ENCODE measurements at places on chromosomes 1 and 21.

GRCh38 chr21:25979845-25980616, 190.5 kb downstream of the APP start:
- DNase-seq: no peak

DNA sequence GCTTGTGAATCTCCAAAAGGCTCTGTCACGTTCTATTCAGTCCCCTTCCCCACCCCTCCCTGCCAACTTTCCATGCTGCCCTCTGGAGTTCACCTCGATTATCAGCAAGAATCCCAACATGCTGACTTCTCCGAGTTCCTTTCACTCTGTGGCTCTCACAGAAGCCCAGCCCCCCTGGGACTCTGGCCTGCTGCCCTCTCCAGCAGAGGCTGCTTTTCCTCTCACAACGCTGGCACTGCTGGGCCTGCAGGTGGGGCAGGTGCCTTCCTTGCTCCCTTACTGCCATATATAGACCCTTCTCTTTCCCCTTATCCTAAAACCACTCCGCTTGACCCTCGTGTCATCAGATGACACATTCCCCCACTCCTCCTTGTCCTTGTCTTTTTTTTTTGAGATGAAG, 10.2 kb upstream of the RNF186 start:
- no peak for DNase-seq

DNA sequence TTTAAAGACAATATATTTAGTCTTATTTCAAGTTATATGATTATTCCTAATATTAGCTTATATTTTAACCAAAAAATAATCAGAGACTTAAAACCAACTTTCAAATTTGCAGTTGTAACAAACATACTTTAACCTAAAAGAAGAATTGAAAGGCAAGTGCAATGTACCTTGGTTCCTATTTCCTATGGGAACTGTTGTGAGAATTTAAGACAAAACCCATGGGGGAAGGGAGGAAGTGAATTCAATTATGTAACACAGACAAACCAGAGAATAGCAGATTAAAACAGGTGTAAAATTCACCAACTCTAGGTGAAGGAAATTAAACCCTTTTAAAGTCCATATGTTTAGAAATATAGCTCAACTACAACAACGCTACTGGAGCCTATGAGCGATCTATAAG, 22.6 kb upstream of the CR2 start:
- DNase-seq: no peak

- no peak for DNase-seq
Measured at GRCh38 chr1:78333502-78333901, 157.3 kb upstream of the PTGFR start.

DNA sequence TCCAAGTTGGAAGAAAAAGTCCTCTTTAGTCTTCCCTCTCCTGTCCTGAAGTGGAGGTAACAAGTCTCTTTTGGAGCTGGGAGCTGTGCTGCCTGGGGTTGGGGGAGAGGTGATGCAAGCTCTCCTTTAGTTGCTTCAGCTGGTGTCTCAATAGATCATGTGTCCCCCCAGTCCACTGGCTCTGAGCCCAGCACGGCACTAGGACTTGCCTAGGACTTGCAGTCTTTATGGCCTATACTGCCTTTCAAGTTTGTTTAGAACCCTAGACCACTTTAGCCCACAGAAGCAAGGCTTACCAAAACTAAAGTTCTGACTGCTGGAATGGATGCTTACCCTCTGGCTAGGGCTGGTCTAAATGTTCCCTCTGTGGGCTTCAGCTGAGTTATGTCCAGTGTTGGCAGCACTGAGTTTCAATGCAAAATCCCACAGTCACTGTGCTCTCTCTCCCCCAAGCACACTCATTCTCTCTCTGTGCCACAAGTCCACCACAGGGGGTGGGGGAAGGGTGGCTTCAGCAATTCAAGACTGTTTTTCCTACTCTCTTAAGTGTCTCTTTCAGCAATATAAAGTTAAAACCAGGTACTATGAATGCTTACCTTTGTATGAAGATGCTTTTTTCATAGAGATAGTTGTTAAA, 185.0 kb downstream of the DNAH14 start:
- no peak for DNase-seq

DNA sequence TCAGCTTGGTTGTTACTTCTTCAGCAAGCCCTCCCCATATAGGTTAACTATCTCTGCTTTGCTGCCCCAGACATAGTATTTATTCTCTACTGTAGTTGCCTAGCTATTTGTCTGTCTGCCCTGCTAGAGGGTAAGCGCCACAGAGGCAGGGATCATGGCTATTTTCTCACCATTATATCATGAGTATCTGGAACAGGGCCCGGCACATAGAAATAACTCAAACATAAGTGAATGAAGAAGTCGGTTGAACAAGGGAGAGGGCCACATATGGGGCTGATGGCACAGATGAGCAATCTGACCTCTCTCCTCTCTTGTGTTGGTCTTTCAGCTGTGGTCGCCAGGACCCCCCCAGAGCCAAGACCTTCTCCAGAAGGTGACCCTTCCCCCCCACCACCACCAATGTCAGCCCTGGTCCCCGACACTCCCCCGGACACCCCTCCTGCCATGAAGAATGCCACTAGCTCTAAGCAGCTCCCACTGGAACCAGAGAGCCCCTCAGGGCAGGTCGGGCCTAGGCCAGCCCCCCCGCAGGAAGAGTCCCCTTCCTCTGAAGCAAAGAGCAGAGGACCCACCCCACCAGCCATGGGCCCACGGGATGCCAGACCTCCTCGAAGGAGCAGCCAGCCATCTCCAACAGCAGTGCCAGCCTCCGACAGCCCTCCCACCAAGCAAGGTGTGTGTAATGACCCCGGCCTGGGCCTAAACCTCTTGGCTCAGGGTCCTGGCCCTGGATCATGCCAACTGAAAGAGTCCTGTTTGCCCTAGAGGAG, 14.9 kb downstream of the MAP7D1 start:
- DNase-seq: no peak

DNA sequence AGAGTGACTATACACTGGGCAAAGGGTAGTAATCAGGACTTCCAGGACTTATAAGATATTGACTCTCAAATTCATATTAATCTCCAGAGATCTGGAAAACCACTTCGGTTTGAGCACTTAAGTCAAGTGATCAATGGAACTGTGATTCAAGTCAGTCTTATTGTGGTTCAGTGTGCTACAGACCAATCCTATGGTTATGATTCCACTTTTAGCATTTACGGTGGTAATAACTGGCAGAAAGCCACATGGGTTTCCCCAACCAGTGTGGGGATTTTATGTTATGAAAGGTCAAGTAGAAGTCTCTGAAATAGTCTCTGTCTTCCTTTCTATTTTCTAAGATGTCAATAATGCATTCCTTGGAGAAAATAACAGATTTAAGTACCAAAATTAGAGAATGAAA, 151.3 kb upstream of the NEGR1 start:
- DNase-seq: no peak

DNA sequence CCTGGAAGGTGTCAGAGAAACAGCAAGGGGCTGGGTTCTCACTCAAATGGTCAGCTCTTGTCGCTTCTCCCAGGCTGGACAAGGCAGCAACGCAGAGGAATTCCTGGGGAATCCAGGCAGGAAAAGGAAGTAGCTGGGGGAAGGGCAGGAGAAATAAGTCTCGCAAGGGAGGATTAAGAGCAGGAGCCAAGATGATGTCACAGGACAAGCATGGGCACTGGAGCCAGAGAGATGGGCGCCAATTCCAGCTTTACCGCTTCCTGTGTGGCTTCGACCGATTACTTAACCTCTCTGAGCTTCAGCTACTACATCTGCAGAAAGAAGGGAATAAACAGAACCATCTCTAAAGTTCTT, 70.5 kb downstream of the SSBP3 start:
- peak; percentile 77 for DNase-seq

DNA sequence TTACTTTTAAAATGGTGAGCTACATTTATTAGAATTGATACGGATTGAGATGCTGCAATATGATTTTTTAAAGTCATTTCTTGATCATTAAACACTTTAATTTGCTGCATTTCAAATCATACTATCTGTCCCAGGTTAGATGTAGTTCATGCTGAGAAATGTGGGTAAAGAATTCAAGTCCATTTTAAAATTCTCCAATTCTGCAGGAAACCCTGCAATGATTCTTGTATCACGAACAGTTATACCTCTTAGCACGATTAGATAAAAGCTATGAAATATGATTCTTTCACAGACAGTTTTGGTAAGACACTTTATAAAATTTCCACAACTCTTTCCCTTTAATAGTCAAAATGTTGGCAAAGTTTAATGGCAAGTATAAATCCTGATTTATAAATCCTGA, 693.4 kb downstream of the ADGRL2 start:
- no peak for DNase-seq

DNA sequence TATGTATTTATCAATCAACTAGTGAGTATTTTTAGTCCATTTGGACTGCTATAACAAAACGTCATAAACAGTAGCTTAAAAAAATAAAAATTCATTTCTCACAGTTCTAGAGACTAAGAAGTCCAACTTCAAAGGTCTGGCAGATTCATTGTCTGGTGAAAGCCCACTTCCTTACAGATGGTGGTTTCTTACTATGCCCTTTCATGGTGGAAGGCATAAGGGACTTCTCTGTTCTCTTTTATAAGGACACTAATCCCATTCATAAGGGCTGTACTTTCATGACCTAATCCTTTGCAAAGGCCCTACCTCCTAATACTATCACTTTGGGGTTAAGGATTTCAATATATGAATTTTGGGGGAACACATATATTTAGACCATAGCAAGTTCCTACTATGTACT, 37.9 kb downstream of the KRTAP20-3 start:
- no peak for DNase-seq
